Erythroblast (primary cell): ENCODE measurements at places on chromosomes 6 and 20.

DNA sequence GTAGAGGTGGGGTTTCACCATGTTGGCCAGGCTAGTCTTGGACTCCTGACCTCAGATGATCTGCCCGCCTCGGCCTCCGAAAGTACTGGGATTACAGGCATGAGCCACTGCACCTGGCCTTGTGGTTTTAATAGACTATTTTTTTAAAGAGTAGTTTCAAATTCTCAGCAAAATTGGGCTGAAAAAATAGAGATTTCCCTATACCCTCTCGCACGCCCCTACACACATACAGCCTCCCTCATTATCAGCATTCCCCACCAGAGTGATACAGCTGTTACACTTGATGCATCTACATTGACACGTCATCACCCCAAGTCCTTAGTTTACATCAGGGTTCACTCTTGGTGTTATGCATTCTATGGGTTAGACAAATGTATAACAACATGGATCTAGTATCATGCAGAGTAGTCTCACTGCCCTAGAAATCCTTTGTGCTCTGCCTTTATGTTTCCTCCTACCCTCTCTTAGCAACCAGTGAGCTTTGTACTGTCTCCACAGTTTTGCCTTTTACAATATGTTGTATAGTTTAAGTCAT, 103.6 kb downstream of the CDYL start:
- DNase-seq: peak; percentile 65

GRCh38 chr20:6007094-6007528, 46.7 kb downstream of the LRRN4 start:
- peak; percentile 30 for DNase-seq

GRCh38 chr6:18178960-18179615, 23.9 kb downstream of the KDM1B start:
- no peak for DNase-seq

GRCh38 chr6:116191881-116192280, 62.0 kb downstream of the TSPYL4 start:
- DNase-seq: no peak

DNA sequence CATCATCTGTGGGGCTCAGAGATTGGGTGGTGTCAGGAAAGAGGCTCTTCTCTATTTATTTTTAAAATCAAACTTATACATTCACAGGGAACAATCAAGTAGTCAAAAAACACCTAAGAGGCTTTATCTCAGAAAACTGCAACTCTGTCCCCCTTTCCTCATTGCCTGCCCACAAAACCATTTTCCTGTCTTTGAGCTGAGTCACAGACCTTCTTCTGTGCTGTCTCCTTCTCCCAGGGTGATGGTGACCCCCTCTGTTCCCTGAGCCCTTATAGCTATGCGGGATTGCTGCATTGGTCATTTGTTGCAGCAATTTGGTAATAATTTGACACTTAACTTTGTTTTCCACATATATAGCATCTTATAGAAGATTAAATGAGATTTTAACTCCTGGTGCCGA, 195.2 kb upstream of the PROKR2 start:
- DNase-seq: no peak

- DNase-seq: no peak
Measured at GRCh38 chr6:13252790-13253189, 75.5 kb downstream of the TBC1D7 start.

DNA sequence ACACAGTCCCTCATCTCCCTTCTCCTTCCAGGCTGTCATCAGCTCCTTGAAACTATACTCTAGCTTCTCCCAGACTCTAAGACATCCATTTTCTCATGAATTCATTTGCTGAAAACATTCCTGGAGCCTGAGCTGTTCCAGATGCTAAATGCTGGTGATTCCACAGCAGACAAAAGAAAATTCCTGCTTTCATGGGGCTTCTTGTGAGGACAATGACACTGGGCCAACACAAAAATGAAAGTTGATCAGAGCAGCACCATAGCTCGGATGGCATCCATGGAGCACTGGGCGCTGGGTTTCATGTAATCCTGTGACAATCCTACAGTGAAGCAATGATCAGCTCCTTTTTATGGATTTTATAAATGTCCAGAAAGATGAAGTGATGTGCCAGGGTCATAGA, 47.4 kb upstream of the STX16 start:
- DNase-seq: no peak

- DNase-seq: no peak
Measured at GRCh38 chr20:13678944-13679343, 40.2 kb upstream of the TASP1 start.

DNA sequence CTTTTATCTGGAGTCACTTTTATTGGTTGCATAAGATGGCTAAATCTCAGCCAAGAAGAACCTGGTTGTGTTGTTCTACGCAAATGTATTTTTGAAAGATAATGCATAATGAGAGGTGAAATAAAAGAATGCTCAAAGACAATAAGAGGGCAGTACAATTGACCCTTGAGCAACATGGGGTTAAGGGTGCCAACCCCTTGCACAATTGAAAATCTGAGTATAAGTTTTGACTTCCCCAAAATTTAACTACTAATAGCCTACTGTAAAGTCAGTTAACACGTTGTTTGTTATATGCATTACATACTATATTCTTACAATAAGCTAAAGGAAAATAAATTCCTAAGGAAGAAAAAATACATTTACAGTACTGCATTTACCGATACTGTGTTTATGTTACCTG, 5.9 kb downstream of the RNF146 start:
- DNase-seq: no peak
